ENCODE measurements at places on chromosomes 1 and 21.
A peak's percentile ranks its signal among the peaks of the same experiment; 100 is the strongest.

DNA sequence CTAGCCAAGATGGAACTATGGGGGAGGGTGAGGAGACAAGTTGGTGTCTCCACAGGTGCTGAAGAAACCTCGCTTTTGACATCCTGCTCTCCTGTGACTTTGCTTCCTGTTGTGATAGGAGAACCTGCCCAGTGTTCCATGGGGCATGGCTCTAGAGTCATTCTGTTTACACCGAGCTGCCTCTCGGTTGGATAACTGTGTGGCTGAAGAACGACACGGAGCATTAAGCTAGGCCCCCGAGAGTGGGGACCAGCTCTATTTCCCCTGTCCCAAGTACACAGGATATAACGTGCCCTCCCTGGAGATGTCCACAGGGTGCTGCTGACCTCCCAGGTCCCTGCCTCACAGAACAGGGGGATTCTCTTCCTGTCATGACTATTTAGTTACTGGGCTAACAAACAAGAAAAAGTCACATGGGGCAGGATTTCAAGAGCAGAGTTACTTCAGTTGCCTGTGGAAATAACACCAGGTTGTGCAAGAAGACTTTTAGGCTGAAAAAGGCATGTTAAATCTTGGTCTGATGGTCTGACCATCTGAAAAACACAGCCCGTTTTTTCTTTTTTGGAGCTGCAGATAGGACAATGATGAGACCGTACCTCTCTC lies 29.4 kb upstream of the PPP2R5A start:
- no peak for DNase-seq

DNA sequence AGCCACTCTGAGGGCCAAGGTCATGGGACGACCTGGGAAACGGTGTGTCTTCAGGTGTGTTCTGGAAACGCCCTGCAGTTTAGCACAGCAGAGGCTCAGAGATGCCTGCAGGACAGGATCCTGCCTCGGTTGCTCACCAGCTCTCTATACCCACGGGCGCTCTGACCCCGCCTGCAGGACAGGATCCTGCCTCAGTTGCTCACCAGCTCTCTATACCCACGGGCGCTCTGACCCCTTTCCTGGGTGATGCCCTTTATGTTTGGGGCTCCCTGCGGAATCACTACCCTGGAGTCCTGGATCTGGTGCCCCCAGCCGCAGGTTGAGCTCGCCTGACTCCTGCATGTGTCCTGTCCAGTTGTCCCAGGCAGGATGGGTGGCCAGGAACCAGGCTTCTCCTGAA lies 32.5 kb downstream of the TFF3 start:
- DNase-seq = no peak

GRCh38 chr1:75996196-75996595 lies 64.0 kb upstream of the ASB17 start:
- DNase-seq = peak; percentile 24

GRCh38 chr1:206713910-206714312 lies 29.2 kb downstream of the MAPKAPK2 start:
- peak; percentile 46 for DNase-seq

DNA sequence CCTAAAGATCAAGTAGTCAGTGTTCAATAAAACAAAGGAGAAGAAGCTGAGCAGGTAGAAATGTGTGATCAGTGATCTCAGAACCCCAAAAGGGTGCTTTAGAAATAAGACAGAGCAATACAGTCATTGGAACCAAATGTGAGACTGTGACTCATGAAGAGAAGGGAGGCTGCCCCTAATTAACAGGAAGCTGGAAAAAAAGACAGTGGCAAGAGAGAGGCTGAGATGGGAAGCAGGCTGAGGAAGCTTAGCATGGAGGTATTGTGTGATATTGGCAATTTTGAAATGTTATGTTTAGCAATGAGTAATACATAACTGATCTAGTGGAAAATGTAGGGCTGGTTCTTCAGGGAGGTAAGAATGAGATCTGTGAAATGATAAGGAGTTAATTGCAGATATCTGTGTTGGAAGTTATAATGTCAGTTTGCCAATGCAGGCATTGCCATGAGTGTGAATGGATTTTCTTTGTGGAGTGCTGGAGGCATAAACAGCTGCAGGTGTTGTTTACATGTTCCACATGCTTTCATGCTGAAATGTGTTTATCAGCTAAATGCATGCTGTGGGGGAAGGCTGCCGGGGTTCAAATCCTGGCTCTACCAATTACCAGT lies 90.6 kb upstream of the CACNA1E start:
- DNase-seq = no peak

DNA sequence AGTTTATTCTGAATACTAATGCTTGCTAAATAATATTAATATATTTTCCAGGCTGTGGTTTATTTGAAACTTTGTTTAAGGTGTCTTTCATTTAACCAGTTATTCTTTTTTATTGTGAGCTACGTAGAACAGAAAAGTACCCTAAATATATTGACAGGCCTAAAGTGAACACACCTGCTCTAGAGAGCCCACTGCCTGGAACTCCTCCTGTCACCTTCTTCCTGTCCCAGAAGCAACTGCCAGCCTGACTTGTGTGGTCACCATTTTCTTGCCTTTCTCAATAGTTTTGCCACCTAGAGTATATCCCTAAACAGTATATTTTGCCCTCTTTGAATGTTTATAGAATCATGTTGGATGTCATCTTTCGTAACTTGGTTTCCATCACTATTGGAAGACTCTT lies 48.5 kb downstream of the SCCPDH start:
- DNase-seq = no peak

DNA sequence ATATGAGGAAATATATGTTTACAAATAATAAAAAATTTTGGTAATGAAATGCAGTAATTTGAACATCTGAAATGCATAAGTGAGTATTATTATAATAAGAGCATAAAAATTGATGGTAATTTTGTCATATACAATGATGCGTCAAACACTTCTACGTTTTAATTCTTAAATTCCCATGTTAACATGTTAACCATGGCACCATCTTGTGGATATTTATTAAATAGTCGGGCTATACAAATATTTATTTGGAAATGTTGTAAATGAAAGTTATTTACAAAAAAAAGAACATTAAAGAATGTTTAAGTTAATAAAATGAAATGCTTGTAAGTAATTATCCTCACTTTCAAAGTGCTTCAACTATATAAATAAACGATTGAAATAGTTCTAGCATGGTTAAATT lies 57.2 kb upstream of the C1orf185 start:
- peak; percentile 35 for DNase-seq

GRCh38 chr1:180165096-180165495 lies 10.4 kb downstream of the QSOX1 start:
- DNase-seq = no peak

DNA sequence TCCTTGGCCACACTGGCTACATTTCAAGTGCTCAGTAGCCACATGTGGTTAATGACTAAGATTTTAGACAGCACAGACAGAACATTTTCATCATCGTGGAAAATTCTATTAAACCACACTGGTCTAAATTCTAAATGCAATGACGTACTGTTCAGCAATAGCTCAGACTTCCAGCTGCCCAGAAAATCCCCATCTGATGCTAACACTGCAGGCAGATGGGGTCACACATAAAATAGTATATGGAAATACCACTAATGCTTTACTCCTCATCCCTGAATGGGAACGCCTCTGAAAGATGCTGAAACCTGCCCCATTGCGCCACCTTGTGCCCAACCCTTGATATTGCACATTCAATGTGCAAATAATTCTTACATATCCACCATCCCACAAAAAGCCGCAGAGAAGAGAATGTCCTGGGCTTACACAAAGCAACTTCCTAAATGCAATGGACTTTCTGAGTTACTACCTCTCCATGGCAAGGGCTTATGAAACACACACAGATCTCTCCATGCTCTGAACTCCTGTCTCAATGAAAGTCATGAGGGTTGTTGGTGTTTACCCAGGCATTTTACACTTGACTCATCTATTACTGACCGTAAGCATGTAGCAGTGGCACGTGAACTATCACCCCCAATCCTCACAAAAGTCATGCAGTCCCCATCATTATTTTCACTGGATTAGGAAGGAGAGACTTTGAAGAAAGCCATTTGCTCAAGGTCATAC lies 20.3 kb upstream of the SLC5A9 start:
- peak; percentile 98 for DNase-seq

GRCh38 chr1:58412071-58412580 lies 134.4 kb downstream of the OMA1 start:
- DNase-seq = peak; percentile 19

DNA sequence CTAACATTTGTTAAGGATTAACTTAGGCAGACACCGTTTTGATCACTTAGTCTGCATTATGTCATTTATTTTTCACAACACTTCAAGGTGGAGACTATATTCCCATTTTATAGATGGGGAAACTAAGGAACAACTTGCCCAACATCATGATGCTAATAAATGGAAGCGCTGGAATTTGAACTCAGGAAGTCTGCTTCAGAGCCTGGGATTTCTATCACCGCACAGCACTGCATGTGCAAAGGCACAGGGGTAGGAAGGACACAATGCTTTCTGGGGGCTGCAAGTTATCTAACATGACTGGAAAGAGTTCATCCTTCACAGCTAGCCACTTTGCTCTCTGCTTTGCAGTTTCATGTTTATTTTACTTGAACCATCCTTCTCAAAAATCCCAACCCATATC lies 100.5 kb downstream of the UBR4 start:
- no peak for DNase-seq

- no peak for DNase-seq
These were observed 9.4 kb downstream of the CFHR4 start for GRCh38 chr1:196897158-196897828.

DNA sequence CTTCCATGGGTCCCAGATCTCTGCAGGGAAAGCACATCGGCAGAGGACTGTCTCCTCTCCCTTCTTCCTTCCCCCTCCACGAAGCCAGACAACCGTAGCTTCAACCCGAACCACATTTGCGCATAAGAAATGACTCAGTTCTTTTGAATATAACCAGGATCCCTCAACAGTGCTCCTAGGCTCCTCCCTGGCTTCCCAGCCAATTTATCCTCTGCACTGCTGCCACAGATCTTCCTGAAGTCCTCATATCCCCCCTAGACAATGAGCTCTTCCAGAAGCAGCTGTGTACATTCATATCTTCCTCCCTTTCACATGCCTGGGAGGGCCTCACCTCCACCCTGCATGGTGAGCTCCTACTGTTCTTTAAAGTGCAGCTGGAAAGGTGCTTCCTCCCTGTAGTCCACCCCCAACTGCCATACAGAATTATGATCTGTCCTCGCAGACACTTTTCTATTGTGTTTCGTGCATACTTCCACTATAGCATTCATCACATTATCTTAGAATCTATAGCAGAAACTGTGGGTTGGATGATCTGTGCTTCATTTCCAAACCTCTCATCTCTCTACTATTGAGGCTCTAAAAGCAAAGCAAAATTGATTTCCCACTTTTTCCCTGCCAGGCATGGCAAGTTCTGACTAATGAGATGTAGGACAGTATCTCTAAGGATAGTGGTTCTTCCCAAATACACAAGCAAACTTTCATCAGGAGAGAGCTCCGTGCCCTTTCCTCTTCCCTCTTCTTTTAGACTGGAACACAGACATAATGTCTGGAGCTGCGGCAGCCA lies 179.3 kb upstream of the HMGB4 start:
- no peak for DNase-seq

DNA sequence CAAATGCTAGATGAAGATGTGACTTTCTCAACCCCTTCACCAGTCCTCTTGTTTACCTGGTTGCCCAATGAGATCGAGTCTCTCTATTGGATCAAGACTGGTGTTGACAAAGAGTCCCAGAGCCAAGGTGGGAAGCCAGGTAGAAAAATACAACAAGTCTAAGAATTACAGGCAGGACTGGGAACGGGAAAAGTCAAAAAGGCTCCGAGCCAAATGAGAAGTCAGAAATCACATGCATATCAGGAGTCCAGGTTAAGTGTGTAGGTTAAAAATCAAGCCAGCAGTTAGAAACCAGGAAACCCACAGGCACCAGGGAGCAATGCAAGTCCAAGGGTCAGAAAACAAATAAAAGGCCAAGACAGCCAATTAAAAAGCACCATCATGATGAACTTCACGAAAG lies 27.4 kb upstream of the DUSP23 start:
- no peak for DNase-seq

DNA sequence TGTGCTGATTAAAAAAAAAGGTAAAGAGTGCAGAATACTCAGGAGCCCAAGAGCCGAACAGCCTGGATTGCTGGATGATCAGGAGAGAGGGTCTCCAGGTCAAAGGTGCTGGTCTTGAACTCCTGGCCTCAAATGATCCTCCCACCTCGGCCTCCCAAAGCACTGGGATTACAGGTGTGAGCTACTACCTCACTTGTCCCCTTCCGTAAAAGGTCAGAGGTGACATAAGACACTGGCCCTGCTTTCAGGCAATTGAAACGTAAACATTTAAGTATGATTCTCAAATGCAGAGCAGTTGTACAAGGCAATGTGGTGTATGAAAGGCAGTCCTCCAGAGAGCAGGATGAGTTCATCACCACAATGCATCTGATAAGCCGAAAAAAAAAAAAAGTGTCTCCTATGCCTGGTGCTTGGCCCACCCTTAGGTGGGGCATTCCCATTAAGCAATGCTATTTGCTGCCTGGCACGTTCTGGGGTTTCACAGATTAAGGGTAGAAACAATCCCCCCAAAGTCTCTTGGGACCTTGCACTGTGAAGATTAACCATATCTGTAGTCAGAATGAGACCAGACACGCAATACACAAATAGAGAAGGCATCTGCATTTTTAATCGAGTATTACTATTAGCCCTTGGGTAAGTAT lies 47.7 kb downstream of the PARP1 start:
- no peak for DNase-seq

- peak; percentile 24 for DNase-seq
These were observed 42.6 kb downstream of the CD34 start for GRCh38 chr1:207868251-207868773.

GRCh38 chr1:187961895-187962294 lies 1133.1 kb downstream of the PLA2G4A start:
- DNase-seq = no peak

- DNase-seq = no peak
These were observed 245.9 kb upstream of the SGIP1 start for GRCh38 chr1:66288048-66288447.

DNA sequence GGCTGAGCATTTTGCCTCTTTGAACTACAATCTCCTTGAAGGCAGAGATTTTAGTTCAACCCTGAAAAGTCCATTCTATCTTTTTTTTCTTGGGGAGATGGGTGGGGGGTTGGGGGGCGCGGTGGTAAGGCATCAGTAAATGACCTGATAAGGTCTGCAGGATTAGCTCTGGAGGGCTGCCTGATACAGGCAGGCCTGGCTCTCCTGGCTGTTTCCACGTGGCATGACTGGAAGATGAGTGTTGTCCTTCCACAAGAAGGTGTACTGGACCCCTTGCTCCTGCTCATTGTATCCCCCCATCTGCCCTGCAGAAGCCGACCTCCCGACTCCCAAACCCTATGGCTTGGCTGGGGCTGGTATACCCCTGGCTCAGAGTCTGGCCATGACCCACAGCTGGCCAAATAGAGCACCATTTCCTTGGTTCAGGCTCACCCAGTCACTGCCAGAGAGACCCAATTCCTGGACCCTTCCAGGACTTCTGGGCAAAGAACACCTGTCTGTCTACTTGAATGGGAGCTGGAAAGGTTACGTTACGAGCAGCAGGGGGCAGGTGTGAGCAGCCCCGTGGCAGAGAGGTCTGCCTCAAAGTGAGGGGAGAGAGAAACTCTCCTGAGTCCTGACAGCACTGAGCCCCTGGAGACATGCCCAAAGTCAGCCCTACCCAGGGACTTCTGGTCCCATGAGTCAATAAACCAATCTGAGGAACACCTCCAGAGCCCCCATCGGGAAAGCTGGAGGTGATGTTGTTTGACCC lies 17.0 kb downstream of the DHRS3 start:
- DNase-seq = no peak

All from fibroblast of lung (primary cell).